ENCODE measurements at places on chromosomes 7 and 10. TPM values are rescaled to one million over a fixed set of nuclear protein-coding genes. Genes with fewer than 3 reads are reported as not detected.

- no peak for DNase-seq
Measured at GRCh38 chr7:147861058-147861716, 729.4 kb upstream of the C7orf33 start.

- DNase-seq = no peak
Measured at GRCh38 chr7:124364283-124364682, 331.4 kb upstream of the TMEM229A start.

GRCh38 chr10:14545827-14546226, 215.1 kb upstream of the FRMD4A start:
- DNase-seq = no peak

DNA sequence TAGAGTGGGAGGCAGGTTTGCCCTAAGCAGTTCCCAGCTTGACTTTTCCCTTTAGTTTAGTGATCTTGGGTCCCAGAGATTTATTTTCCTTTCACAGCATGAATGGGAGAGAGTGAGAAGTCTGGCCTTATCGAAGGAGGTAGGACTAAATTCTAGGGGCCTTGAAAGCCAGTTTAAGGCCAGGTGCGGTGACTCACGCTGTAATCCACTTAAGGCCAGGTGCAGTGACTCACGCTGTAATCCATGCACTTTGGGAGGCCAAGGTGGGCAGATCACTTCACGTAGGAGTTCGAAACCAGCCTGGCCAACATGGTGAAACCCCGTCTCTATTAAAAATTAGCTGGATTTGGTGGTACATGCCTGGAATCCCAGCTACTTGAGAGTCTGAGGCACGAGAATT, 392.2 kb downstream of the ACTR3B start:
- no peak for DNase-seq

GRCh38 chr10:79447911-79448731, 2.7 kb upstream of the ZCCHC24 start:
- DNase-seq = no peak

- no peak for DNase-seq
Measured at GRCh38 chr7:75798770-75799169, 14.8 kb downstream of the CCL24 start.

- no peak for DNase-seq
Measured at GRCh38 chr10:75623310-75624093, 192.1 kb downstream of the LRMDA start.

GRCh38 chr7:32015133-32015532, 55.1 kb downstream of the PDE1C start:
- DNase-seq = no peak

DNA sequence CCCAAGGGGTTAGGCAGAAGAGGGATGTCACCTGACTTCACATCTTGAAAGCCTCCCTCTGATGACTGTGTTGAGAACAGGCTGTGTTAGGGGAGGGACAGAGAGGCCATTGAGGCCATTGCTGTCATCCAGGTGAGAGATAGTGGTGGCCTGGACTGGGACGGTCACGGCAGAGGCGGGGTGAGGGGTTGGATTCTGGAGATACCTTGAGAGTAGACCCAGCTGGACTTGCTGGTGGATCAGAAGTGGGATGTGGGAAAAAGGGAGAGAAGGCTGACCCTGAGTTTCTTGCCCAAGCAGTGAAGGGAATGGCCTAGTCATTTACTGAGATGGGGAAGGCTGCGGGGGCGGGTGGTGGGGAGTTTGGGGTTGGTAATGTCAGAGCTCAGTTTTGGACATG, 13.6 kb downstream of the MTURN start:
- DNase-seq = no peak

DNA sequence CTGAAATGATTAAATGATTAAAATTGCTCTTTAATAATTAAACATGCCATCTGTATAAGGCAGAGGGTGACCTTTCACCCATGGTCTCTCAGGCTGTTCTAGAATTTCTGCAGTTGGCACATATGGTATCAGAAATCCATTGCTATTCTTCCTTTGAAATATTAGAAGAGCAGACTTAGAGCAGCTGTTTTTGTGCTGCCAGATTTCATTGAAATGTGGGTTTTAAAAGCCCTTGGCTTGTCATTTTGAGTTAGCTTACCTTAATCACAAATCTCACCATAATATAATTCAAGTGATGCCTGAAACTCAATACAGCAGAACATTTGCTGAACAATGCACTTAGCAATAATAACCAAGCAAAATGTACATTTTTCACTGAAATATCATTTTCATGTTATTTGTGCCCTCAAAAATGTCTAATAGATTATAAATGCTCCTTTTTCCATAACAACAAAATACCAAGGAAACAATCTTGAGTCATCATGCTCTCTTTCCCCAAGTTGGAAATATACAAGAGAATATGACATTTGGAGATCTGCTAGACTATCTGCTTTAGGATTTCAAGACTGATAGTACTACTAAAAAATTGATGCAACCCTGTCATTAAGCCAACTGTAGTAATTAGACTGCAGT, 16.1 kb upstream of the PTTG1IP2 start:
- no peak for DNase-seq

The PRKAR2B gene
- 2.5 TPM for total RNA-seq

Measured in psoas muscle (tissue), 8 donors.